ENCODE measurements at places on chromosomes 4 and X. TPM values are rescaled to one million over a fixed set of nuclear protein-coding genes. Genes with fewer than 3 reads are reported as not detected.

The DSPP gene
- not detected for total RNA-seq

The SYP gene
- total RNA-seq: 0.38 TPM

The PTCHD1 gene
- 0.29 TPM for total RNA-seq

The CT45A5 gene
- total RNA-seq: not detected

The RAB33A gene
- total RNA-seq: not detected

The GAB3 gene
- 1.1 TPM for total RNA-seq

The ADH1B gene
- 12.9 TPM for total RNA-seq

The MAGEA11 gene
- total RNA-seq: 0.30 TPM

The SPOCK3 gene
- not detected for total RNA-seq

The GPR173 gene
- total RNA-seq: 0.09 TPM

The CXCL11 gene
- total RNA-seq: not detected

The TMEM154 gene
- 83.1 TPM for total RNA-seq

The VCX gene
- not detected for total RNA-seq

DNA sequence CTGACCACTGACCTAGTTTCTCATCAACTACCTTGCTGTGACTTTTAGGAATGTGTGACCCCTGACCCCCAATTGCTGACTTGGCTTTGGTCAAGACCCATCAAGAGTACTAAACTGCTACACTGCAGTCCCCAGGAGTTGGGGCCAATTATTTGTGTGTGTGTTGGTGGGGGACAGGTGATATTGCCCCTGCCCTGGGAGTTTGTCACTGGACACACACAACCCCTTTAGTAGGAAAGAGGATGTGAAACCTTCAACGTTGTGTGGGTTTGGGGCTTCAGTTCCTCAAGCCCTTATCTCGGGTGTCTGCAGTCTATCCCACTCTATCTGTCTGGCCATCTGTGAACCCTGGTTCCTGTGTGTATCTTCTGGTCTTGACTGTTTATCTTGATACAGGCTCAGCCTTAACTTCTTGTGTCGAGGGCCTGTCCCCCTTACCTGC is 6.5 kb downstream of the SASH3 start:
- DNase-seq: no peak
- no peak overlapping the region for H3K4me3 ChIP-seq
- H3K36me3 ChIP-seq: no peaks in the 10 kb centered on the region

GRCh38 chr4:174214101-174214878 is 69.2 kb downstream of the FBXO8 start:
- DNase-seq: no peak
- peaks cover 6% of the 10 kb centered on the region for H3K27me3 ChIP-seq
- H3K4me1 ChIP-seq: peaks cover 54% of the 10 kb centered on the region
- no peak overlapping the region for H3K27ac ChIP-seq
- H3K4me3 ChIP-seq: peak overlapping the region; percentile 47

- H3K4me3 ChIP-seq: no peak overlapping the region
- no peaks in the 10 kb centered on the region for H3K36me3 ChIP-seq
- peaks cover 9% of the 10 kb centered on the region for H3K27me3 ChIP-seq
- no peak for DNase-seq
- no peaks in the 10 kb centered on the region for H3K4me1 ChIP-seq
- H3K27ac ChIP-seq: no peak overlapping the region
Observed at GRCh38 chr4:80989921-80990544, 40.5 kb upstream of the BMP3 start.

- H3K4me1 ChIP-seq: no peaks in the 10 kb centered on the region
- no peaks in the 10 kb centered on the region for H3K27me3 ChIP-seq
- no peak overlapping the region for H3K4me3 ChIP-seq
Observed at GRCh38 chrX:127574829-127575228, 477.4 kb downstream of the ACTRT1 start.

- no peak overlapping the region for H3K27ac ChIP-seq
- H3K36me3 ChIP-seq: no peaks in the 10 kb centered on the region
- no peaks in the 10 kb centered on the region for H3K4me1 ChIP-seq
- DNase-seq: no peak
- H3K4me3 ChIP-seq: no peak overlapping the region
- H3K27me3 ChIP-seq: no peaks in the 10 kb centered on the region
Observed at GRCh38 chr4:5337731-5338130, 286.5 kb downstream of the STK32B start.

- H3K27ac ChIP-seq: no peak overlapping the region
- no peak for DNase-seq
- no peaks in the 10 kb centered on the region for H3K4me1 ChIP-seq
Observed at GRCh38 chr4:98639108-98639507, 19.3 kb downstream of the TSPAN5 start.

DNA sequence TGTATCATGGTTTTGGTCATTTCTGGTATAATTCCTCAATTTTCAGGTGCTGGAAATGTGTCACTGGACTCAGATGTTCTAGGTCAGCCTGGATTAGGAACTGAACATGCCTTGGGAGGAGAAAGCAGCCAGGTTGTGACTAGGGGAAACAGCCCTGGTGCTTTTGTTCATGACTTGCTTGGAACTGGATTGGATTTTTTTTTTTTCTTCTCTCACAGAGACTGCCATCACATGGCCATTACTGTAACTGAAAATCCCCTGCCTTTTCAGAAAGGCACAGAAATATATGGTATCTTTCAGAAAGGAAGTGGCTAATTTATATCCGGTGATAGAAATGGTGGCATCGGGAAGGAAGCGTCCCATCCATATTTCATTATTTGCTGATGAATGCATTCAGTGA is 34.6 kb downstream of the SEPTIN11 start:
- DNase-seq: no peak
- no peaks in the 10 kb centered on the region for H3K36me3 ChIP-seq
- H3K27ac ChIP-seq: peak overlapping the region; percentile 77
- H3K4me3 ChIP-seq: no peak overlapping the region
- no peaks in the 10 kb centered on the region for H3K27me3 ChIP-seq

- no peak within 1 kb of the TSS for H3K4me3 ChIP-seq
- no peaks in the 10 kb centered on the region for H3K36me3 ChIP-seq
- no peak for DNase-seq
Observed at GRCh38 chrX:151563449-151563848, at the start of gene PASD1. Gene PASD1 (plus strand): TSS chrX:151563675. CDS start chrX:151601554, 37,879 bp downstream.

- DNase-seq: no peak
- H3K27me3 ChIP-seq: no peaks in the 10 kb centered on the region
- peak overlapping the region; percentile 96 for H3K27ac ChIP-seq
- H3K4me1 ChIP-seq: peaks cover 20% of the 10 kb centered on the region
Observed at GRCh38 chr4:101345271-101345595, 2.1 kb downstream of the PPP3CA start.

GRCh38 chr4:154872198-154872597 is 91.1 kb downstream of the RBM46 start:
- H3K4me3 ChIP-seq: no peak overlapping the region
- H3K4me1 ChIP-seq: no peaks in the 10 kb centered on the region
- no peaks in the 10 kb centered on the region for H3K27me3 ChIP-seq
- H3K27ac ChIP-seq: no peak overlapping the region

DNA sequence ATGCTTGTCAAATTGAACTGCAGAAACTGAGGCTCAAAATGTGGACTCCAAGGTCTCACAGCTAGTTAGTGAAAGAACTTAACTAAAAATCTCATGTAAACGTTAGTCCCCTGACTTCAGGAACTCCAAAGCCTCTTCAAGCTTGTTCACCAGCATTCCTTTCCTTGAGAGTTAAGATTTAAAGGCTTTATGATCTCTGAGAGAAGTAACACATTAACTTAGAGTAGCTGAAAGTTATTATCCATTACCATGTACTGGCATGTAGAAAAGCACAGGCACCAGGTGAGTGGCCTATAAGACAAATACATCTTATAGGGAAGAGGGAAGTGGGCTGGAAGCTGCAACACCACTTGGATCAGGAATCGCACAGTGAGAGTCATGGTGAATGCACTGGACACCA is 15.3 kb downstream of the PARM1 start:
- H3K27ac ChIP-seq: no peak overlapping the region
- DNase-seq: no peak
- no peaks in the 10 kb centered on the region for H3K36me3 ChIP-seq
- no peaks in the 10 kb centered on the region for H3K27me3 ChIP-seq

- no peaks in the 10 kb centered on the region for H3K4me1 ChIP-seq
- no peaks in the 10 kb centered on the region for H3K36me3 ChIP-seq
- H3K27me3 ChIP-seq: no peaks in the 10 kb centered on the region
- no peak for DNase-seq
Observed at GRCh38 chr4:134787315-134787714, 585.7 kb upstream of the PABPC4L start.

GRCh38 chrX:74377282-74377681 is 44.0 kb upstream of the SLC16A2 start:
- no peaks in the 10 kb centered on the region for H3K27me3 ChIP-seq
- no peaks in the 10 kb centered on the region for H3K4me1 ChIP-seq
- no peak overlapping the region for H3K27ac ChIP-seq
- DNase-seq: no peak
- H3K36me3 ChIP-seq: no peaks in the 10 kb centered on the region
- no peak overlapping the region for H3K4me3 ChIP-seq

DNA sequence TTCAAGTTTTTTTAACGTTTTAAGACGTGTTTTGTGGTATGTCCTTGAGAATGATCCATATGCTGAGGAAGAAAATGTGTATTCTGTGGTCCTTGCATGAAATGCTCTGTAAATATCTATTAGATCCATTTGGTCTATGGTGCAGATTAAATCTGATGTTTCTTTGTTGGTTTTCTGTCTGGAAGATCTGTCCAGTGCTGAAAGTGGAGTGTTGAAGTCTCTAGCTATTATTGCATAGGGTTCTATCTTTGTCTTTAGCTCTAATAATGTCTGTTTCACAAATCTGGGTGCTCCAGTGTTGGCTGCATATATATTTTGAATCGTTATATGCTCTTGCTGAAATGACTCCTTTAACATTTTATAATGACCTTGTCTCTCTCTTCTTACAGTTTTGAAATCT is 122.5 kb downstream of the RPA4 start:
- H3K4me1 ChIP-seq: no peaks in the 10 kb centered on the region
- H3K4me3 ChIP-seq: no peak overlapping the region
- no peak overlapping the region for H3K27ac ChIP-seq
- no peaks in the 10 kb centered on the region for H3K36me3 ChIP-seq

GRCh38 chrX:5117816-5118215 is 1110.9 kb downstream of the NLGN4X start:
- H3K36me3 ChIP-seq: no peaks in the 10 kb centered on the region
- H3K27me3 ChIP-seq: no peaks in the 10 kb centered on the region
- no peak for DNase-seq
- no peak overlapping the region for H3K27ac ChIP-seq
- no peaks in the 10 kb centered on the region for H3K4me1 ChIP-seq

DNA sequence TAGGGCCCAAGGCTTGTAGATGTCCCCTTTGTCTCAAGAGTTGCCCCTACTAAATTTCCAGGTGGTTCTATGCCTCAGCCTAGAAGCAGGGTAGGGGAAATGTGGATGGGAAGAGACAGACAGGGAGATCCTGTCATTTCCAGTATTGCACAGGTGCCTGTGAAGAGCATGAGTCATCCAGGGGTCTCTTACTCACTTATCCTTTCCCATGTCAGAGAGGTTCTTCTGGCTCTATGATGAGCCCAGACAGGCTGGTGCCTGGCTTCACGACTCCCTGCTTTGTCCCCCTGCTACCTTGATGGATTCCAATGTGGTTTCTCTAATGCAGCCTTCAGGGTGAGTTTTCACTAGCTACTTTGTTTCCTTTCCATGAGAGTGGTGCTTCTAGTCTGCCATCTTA is 35.2 kb upstream of the DDX60 start:
- H3K36me3 ChIP-seq: no peaks in the 10 kb centered on the region
- DNase-seq: no peak
- H3K4me1 ChIP-seq: no peaks in the 10 kb centered on the region
- no peak overlapping the region for H3K27ac ChIP-seq

- no peak overlapping the region for H3K4me3 ChIP-seq
Observed at GRCh38 chr4:37666625-37667071, 19.5 kb downstream of the RELL1 start.

DNA sequence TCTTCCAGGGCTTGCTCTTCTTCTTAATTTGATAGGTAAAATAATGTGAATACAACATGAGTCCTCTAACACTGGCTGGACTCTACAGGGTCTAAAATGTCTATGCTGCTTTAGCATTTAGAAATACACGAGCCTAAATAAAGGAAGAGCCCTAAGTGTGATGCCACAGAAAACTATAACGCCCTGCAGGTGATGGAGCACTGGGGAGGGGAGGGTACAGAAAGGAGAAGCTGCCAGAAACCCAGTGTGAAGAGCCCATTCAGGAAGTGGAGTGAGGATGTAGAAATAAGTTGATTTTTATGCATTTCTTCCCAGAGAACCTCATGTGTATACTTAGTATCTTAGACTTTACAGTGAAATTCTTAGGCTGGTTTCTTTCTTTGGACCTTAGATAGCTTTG is 83.4 kb downstream of the TNIP2 start:
- H3K4me1 ChIP-seq: no peaks in the 10 kb centered on the region
- peaks cover 19% of the 10 kb centered on the region for H3K36me3 ChIP-seq
- H3K27ac ChIP-seq: no peak overlapping the region
- DNase-seq: no peak

DNA sequence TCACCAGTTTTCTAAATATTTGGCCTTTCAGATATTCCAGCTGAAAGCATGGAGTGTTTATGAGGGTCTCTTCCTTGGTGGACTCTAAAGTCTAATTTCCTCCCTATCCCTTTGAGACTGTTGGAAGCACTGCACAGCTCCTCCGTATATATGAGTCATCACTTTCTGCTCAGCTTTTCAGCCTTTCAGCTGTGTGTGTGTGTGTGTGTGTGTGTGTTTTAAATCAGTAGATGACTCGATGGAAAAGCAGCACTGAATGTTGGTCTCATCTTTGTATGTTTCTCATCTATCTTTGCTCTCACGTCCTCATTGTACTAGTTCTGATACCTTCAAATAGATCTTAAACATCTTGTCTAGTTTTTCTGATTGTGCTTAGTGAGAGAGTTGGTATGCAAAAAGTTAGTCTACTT is 81.6 kb downstream of the ZFX start:
- no peak overlapping the region for H3K4me3 ChIP-seq
- peaks cover 10% of the 10 kb centered on the region for H3K4me1 ChIP-seq
- H3K27me3 ChIP-seq: no peaks in the 10 kb centered on the region
- H3K27ac ChIP-seq: no peak overlapping the region

- no peak overlapping the region for H3K4me3 ChIP-seq
- no peak overlapping the region for H3K27ac ChIP-seq
- no peaks in the 10 kb centered on the region for H3K36me3 ChIP-seq
- no peak for DNase-seq
- H3K4me1 ChIP-seq: no peaks in the 10 kb centered on the region
- H3K27me3 ChIP-seq: peaks cover 4% of the 10 kb centered on the region
Observed at GRCh38 chr4:6011271-6011671, 7.0 kb downstream of the C4orf50 start.

DNA sequence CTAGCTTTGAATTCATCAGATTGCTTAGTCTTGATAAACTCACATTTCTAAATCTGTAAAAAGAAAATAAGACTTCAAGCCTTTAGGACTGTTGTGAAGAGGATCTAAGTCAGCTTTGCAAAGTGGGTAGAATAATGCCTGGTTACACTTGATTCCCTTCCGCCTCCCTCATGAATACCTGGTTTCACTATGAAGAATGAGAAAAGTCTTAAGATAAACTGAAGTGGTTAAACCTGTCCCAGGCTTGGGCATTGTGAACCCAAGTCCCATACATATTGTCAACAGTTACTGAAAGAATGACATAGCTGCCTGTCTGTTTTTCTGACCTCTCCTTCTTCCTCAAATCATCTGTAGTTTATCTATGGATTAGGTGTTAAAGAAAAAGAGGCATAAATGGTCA is 16.7 kb upstream of the GBA3 start:
- no peak overlapping the region for H3K27ac ChIP-seq
- DNase-seq: no peak
- H3K4me3 ChIP-seq: no peak overlapping the region
- no peaks in the 10 kb centered on the region for H3K4me1 ChIP-seq

Measured in esophagus squamous epithelium (tissue), 5 donors.